ENCODE measurements at places on chromosomes 7 and 10.

GRCh38 chr7:146116521-146117222 is at the start of gene CNTNAP2:
TSS of gene CNTNAP2 (plus strand) at chr7:146116801. CDS start at chr7:146116877, 76 bp downstream.
- no peak for DNase-seq

DNA sequence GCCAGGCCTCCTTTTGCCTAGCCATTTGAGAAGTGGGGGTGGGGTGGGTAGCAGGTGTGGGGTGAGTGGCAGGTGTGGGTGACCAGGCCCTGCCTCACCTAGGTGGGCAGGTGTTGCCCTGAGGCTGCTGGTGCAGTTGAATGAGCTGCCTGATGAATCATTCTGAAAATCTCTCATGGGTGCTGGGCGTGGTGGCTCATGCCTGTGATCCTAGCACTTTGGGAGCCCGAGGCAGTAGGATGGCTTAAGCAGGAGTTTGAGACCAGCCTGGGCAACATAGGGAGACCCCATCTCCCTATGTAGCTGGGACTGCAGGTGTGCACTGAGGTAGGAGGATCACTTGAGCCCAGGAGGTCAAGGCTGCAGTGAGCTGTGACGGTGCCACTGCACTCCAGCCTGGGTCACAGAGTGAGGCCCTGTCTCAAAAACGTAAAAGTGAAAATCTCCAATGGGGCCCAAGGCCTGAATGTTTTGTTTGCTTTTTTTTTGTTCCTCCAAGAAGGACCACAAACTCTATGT is 17.7 kb downstream of the TSPAN14 start:
- no peak for DNase-seq

GRCh38 chr10:132565516-132566209 is 28.1 kb downstream of the INPP5A start:
- no peak for DNase-seq

DNA sequence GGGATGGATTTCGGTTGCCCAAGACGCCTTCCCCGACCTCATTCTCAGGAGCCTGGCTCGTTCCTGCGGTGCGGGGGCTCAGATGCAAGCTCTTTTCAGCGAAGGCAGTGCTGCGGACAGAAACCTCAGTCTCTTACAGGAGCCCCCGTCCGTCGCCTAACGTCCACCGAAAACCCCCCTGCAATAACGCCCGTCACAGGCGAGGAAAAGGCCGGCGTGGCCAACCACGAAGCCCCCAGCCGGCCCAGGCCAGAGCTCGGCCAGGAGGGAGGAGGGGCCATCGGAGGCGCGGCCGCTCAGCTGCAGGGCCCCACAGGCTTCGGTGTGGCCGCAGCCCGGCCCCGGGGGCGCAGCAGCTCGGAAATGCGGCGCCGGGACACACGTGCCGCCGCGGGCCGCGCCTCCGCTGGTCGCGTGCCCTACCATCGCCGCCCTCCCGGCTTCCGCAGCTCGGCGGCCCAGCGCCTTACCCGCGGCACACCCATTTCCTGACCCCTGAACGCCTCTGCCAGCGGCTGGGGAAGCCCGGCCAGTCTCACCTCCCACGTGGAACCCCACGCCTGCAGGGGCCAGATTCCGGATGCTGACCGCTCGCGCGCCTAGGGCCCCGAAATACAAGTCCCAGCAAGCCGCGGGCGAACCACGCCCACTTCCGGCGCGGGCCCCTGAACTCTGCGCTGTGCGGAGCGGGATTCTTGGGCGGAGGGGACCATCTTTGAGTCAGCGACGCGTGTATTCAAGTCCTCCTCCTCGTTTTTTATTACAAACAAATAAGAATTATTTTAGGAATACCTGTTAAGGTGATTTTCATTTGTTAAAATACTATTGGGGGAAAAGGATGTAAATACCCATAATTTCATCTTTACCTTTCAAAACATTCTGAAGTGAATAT is at the start of gene ZNF239:
ZNF239 (minus strand) TSS at position 616 of the 892 bp plus-strand sequence. CDS start 16,537 bp downstream, outside the sequence.
- DNase-seq = peak; percentile 81

- no peak for DNase-seq
Observed at GRCh38 chr10:124449170-124450011, 444 bp downstream of the NKX1-2 start.

DNA sequence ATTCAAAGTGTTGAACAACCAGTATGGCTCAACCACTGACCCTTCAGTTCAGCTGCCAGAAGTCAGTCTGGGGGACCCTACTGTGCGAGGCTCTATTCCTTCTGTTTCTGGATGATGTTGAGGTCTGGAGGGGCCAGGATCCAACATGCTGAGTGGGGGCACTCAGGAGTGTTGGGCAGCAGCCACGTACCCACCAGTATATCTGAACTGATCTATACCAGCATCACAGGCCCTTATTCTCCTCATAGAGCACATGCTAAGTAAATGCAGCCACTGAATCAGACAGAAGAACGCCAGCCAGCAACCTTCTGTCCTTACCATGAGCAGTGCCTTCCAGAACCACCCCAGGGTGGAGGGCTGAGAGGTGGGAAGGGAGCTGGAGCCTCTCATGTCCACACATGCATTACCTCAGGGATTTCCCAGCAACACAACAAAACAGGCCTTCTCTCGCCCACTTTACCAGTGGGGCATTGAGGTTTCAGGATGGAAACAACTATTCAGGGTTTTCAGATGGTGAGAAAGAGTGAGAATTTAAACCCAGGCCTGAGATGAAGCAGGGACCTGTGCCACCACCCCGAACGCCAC is 6.8 kb upstream of the MSMB start:
- no peak for DNase-seq

GRCh38 chr7:139560678-139561077 is 37.2 kb downstream of the CLEC2L start:
- no peak for DNase-seq

- DNase-seq = no peak
Observed at GRCh38 chr7:26291251-26291650, 411 bp upstream of the SNX10 start.

GRCh38 chr10:29931833-29932232 is 127.6 kb downstream of the JCAD start:
- DNase-seq = no peak

GRCh38 chr10:61973906-61974305 is 72.4 kb downstream of the ARID5B start:
- DNase-seq = no peak

- no peak for DNase-seq
Observed at GRCh38 chr10:132962623-132963429, 20.5 kb upstream of the CFAP46 start.

DNA sequence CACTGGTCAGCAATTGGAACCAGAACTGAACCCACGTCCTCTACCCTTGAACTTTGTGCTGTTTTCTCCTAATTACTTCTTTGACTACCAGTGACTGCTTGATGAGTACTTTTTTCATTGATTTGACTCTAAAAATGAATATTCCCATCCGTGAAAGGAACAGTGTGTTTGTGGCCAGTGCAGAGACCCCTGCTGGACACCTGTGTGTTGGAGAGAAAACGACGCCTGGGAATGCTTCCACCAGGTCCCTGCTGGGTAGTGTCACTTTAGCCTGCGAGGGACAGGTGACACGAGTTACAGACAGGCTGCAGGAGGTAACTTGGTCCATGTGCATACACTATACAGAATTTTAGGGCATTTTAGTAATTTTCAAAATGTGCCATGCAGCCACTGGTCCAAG is 6.8 kb upstream of the GJD4 start:
- DNase-seq = peak; percentile 28

GRCh38 chr7:33813331-33813730 is 92.0 kb upstream of the BMPER start:
- no peak for DNase-seq

GRCh38 chr10:33793793-33794192 is 459.3 kb upstream of the NRP1 start:
- DNase-seq = no peak

Measured in HT-29 (cell line).